Vagina (tissue), 2 donors: ENCODE measurements at places on chromosomes 6 and 20. TPM values are rescaled to one million over a fixed set of nuclear protein-coding genes. Genes with fewer than 3 reads are reported as not detected.

LPA gene
- 0.49 TPM for total RNA-seq

- DNase-seq: no peak
Observed at GRCh38 chr6:125797886-125798444, 7.2 kb downstream of the NCOA7 start.

MUC21 gene
- total RNA-seq: 207 TPM

- DNase-seq: no peak
Observed at GRCh38 chr6:81575442-81575841, 177.0 kb downstream of the TENT5A start.

- DNase-seq: no peak
Observed at GRCh38 chr6:79911992-79912391, 35.4 kb downstream of the ELOVL4 start.

HNF4A gene
- not detected for total RNA-seq

- DNase-seq: no peak
Observed at GRCh38 chr6:163679753-163680152, 265.2 kb downstream of the QKI start.

- DNase-seq: no peak
Observed at GRCh38 chr20:61567204-61567603, 315.1 kb downstream of the CDH4 start.

BTNL2 gene
- not detected for total RNA-seq

PLEKHG1 gene
- 38.5 TPM for total RNA-seq

DNA sequence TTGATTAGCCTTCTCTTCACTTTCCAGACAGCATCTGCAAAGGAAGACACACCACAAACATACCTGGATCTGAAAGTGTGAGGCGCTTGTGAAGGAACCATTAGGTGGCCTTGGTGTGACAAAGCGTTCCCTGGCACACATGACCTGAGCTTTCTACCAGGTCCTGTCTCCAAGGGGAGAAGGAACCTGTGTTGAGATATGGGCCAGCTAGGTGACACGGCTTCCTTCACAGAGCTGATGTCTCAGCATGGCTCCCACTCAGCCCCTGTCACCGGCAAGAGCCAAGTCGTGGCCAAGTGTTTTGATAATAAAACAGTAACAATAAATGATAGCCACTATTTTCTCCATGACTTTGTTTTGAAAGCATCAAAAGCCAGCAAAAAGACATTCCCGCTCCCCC lies 20.3 kb upstream of the TAGAP start:
- DNase-seq: no peak

DNA sequence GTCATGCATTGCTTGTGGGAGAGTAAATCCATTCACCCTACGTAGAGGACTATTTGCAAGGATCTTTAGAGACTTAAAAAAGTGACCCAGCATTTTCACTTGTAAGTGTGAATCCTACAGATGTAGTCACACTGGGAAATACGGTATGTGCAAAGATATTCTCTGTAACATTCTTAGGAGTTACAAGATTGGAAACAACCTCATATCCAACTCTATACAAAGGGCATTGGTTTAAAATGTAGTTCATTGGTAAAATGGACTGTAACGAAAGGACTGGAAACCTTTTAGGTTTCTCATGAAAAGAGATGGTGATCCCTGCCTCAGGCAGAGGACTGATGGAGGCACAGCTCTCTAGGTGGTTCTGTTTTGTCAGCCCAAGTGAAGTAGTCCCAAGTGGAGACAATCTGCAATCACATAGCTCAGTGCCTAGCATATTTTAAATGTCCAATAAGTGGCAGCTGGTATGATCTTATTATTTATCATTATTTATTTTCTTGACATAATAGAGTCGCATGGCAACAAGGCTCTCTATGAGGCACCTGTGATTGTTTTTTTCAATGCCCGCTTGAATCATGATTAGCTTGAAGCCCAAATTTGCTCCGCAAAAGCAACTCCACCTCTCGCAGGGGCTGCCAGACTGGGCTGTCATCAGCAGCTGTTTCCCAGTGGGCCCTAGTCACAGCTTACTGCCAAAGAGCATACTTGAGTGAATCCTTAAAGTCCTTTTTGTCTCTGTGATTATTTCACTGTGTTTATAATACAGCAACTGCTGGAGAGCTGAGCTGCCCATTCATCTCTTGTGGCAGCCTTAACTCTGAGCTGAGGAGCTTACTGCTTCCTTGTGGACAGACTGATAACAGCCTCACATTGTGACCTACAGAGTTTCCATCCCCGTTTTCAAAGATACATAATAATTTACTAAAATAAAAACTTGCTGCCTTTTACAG lies 19.8 kb upstream of the ENPP1 start:
- DNase-seq: no peak

ESR1 gene
- total RNA-seq: 50.3 TPM

GRCh38 chr20:47296950-47297349 lies 59.5 kb downstream of the ZMYND8 start:
- no peak for DNase-seq

DNA sequence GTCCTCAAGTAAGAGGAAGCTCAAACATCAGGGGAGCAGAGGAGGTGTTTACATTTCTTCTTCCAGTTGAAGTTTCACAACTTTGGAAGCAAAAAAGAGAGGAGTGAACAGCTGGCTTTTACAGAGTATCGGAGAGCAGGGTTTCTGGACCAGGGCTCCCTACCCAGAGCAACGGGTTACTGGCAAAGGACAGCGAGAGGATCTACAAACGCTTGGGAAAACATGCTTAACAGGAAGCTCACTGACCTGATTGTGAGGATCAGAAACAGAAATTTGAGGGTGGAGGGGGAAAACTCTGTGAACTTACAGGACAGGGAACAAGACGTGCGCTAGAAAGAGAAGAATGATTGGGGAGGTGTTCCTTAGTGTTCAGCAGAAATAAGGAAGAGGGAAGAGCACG lies 85.7 kb upstream of the TAB2 start:
- DNase-seq: no peak

- peak; percentile 99 for DNase-seq
Observed at GRCh38 chr6:33271468-33272274, at the start of the genes RPS18 and VPS52. Gene RPS18 (plus strand): TSS chr6:33272075. CDS start chr6:33272120, 45 bp downstream. Gene VPS52 (minus strand): TSS chr6:33271876. CDS start chr6:33271675, 201 bp downstream.

DNA sequence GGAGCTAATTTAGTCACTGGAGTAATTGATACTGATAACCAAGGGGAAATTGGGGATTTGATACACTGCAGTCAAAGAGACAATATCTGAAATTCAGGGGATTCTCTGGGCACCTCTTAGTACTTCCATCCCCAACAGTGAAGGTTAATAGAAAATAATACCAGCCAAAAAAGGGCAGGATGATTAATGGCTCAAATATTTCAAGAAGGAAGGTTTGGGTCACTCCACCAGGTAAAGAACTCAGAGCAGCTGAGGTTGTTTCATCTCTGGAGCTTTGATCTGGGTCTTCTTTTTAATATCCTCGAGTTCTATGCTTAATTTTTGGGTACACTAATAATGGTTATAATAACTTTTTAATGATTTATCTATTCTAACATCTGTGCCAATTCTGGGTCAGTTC lies 70.8 kb downstream of the CDKAL1 start:
- no peak for DNase-seq
